ENCODE measurements at places on chromosomes 6 and 20.

- DNase-seq, result no peak
Observed at GRCh38 chr6:139891471-139891870, 517.0 kb upstream of the CITED2 start.

DNA sequence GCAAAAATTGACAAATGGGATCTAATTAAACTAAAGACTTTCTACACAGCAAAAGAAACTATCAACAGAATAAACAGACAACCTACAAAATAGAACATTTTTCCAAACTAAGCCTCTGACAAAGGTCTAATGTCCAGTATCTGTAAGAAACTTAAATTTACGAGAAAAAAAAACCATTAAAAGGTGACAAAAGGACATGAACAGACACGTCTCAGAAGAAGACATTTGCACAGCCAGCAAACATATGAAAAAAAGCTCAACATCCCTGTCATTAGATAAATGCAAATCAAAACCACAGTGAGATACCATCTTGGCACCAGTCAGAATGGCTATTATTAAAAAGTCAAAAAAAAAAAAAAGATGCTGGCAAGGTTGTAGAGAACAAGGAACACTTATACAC is 70.6 kb upstream of the GRIK2 start:
- no peak for DNase-seq

DNA sequence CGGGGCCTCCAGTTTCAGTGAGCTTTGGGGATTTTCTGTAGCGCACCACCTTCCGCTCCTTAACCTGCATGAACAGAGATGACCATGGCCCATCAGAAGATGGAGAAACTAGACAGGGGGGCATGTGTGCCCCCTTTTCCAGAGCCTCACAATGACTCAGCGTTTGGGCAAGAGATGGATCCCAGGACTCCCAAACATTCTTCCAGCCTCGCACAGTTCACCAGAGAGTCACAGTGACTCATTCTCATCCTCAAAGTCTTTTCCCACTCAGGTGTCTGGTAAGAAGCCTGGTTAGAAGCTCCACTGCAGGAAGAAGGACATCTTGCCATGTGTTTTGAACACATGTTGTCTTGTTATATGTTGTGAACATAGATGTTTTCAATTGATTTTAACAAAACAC is 76.2 kb upstream of the FRMD1 start:
- peak; percentile 2 for DNase-seq

GRCh38 chr20:50794846-50795634 is at the start of gene BCAS4:
BCAS4 (plus strand) TSS chr20:50795061; CDS start chr20:50795084, 23 bp downstream.
- peak; percentile 95 for DNase-seq

- DNase-seq, result peak; percentile 84
Observed at GRCh38 chr20:10924644-10925201, 250.9 kb upstream of the JAG1 start.

GRCh38 chr6:87356181-87356580 is 11.6 kb downstream of the C6orf163 start:
- DNase-seq, result no peak

DNA sequence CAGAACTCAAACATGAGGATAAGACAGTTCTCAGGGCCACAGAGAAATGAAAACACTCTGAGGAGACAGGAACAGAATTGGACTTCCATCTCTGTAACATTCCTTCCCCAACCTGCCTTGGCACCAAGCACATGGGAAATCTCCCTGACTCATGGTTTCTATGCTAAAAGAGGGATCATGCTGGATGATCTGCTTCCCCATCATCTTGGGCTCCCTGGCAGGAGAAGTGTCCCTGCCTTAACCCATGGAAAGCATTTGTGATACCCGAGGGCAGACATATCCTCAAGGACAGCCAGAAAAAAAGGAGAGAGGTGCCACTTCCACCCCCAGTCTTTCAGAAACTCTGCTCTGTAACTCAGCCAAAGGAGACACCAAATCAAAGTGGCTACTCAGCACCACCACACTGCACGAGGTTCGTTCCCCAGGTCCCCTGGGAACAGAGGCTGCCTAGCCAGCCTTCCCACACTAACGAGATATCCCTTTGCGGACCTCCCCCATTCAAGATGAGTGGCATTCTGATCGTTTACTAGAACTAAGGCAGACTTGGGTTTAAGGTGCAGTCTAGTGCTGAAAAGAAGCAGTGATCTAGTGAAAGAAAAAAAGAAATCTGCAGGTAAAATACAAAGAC is 34.8 kb downstream of the BLOC1S5 start:
- DNase-seq, result no peak

- peak; percentile 74 for DNase-seq
Observed at GRCh38 chr6:7920425-7920824, 9.8 kb upstream of the TXNDC5 start.

DNA sequence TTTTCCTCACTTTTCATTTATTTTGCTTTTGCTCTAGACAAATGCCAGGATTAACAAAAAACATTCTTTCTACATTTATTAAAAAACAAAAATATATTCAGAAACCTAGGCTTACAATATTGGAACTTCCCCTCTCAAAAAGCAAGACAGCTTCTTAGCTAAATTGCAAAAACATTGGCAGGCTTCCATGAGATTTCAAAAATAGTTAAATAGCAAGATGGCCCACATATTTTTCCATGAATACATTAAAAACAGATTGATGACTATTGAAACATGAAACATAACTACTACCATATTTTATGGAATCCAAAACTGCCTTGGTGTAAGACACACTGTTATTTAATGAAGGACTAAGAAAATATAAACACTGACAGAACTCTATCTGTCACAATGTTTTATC is 92.0 kb downstream of the LY86 start:
- no peak for DNase-seq

DNA sequence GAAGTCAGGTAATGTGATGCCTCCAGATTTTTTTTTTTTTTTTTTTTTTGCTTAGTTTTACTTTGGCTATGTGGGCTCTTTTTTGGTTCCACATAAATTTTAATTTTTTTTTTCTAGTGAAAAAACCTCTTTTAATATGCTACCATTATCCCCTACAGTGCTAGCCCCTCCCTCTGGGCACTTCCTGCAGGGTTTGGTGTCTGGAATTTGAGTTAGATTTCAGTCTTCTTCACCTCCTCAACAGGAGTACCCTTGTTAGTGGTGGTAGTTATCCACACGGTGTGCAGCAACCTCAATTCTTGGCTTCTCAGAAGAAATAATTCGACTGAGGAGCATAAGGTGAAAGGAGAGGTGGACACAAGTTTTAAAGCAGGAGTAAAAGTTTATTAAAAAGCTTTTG is 128.8 kb upstream of the SYNCRIP start:
- no peak for DNase-seq

GRCh38 chr20:44720621-44720996 is 5.4 kb downstream of the CCN5 start:
- DNase-seq, result peak; percentile 77

DNA sequence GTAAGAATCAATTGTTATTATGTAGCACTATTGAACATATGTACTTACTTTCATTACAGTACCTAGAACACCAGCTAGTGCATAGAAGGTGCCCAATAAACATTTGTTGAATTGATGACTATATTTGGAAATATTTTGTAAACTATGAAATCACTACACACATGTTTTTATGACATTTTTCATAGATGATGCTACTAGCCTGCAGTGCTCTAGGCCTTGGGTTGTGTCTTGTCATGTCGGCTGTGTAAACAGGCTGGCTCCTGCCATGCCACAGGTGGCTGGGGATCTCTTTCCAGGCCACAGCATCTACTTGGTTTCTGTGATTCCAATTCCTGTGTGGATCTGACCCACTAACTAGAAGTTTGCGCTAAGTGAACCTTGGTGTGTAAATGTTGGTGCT is 43.3 kb upstream of the EDN1 start:
- peak; percentile 41 for DNase-seq

DNA sequence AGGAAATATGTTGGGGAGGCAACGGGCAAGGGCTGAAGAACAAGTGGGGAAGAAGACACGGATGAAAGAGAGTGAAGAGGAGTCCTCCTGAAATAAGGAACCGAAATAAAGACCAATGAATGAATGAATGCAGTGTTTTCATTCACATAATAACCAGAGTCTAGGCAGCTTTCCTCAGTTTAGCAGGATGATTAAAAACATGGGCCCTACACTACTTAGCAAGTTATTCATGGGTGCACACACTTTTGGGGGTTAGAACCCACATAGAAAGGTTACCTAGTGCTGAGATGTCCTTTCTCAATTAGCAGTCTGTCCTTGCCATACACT is 5.9 kb upstream of the FUCA2 start:
- DNase-seq, result no peak

GRCh38 chr20:10404023-10404628 is 29.9 kb downstream of the MKKS start:
- no peak for DNase-seq

GRCh38 chr6:111087871-111088667 is 766 bp downstream of the SLC16A10 start:
- no peak for DNase-seq

DNA sequence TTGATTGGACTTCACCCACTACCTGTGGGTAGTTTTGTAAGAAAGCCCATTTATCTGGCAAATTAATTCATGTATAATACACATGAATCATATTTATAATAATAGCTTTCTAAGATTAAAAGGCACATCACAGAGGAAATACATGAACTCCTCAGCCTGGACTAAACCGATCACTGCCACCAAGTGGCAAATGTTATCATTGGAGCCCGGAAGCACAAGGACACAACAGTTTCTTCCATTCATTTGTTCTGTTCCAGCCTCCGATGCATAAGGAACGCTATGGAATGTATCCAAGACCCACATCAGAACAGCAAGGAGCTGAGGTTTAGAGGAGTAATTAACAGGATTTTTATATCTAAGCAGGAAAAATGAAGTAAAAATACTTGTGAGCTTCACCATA is 13.9 kb upstream of the IPCEF1 start:
- DNase-seq, result peak; percentile 47

DNA sequence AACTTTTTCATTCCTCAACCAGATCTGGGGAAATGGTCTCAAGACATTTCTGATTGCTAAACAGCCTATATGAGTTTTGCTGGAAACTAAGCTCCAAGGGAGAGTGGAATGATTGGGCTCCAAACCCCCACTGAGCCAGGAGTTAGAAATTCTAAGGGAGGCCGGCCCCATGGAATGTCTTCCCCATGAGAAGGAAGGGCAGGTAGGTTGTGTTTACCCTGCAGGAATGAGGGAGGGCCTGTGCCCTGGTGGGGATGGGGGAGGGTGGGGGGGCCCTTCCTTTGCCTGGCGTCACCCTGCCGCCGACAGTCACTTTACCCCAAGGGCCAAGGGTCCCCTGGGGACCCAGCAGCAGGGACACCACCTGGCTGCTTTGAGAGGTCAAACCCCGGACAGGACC is 298.9 kb downstream of the TFAP2C start:
- no peak for DNase-seq

- no peak for DNase-seq
Observed at GRCh38 chr6:165880686-165881085, 217.6 kb upstream of the PDE10A start.

DNA sequence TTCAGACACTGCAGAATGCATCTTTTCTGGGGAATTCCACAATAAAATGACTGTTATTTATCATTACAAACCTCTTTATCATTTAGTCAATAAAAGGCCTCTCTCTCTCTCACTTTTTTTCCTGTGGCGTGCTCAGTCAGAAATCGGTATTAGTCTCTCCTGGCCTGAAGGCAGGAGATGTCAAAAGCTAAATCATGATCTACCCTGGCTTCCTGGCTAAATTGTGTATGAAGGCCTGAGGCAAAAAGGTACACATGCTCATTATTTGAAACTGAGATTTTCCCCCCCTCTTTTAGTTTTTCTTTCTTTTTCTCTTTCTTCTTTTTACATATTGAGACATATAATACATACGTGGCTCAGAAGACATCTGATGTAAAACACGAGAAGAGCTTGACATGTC is 375.0 kb upstream of the SLC35B3 start:
- no peak for DNase-seq

GRCh38 chr20:40948465-40949267 is 80.0 kb upstream of the TOP1 start:
- peak; percentile 79 for DNase-seq

DNA sequence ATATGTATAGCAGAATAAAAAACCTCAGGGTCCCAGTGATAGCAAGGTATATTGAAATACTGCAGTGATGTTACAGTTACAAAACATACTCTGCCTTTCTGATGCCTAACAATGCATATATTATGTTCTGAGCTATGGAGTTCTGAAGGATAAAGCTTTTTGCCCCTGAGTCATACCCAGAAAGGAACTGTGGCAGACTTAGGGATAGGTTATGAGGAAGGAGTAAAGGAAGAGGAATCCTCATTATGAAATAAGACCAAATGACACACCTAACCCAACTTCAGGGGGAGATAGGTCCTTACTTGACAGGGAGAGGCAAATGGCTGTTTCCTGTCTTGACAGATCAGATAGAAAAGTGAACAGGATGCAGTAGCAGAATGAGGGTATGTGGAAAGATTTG is 940.6 kb upstream of the FLRT3 start:
- DNase-seq, result peak; percentile 66

- no peak for DNase-seq
Observed at GRCh38 chr6:74491844-74492374, 713.9 kb downstream of the COL12A1 start.

DNA sequence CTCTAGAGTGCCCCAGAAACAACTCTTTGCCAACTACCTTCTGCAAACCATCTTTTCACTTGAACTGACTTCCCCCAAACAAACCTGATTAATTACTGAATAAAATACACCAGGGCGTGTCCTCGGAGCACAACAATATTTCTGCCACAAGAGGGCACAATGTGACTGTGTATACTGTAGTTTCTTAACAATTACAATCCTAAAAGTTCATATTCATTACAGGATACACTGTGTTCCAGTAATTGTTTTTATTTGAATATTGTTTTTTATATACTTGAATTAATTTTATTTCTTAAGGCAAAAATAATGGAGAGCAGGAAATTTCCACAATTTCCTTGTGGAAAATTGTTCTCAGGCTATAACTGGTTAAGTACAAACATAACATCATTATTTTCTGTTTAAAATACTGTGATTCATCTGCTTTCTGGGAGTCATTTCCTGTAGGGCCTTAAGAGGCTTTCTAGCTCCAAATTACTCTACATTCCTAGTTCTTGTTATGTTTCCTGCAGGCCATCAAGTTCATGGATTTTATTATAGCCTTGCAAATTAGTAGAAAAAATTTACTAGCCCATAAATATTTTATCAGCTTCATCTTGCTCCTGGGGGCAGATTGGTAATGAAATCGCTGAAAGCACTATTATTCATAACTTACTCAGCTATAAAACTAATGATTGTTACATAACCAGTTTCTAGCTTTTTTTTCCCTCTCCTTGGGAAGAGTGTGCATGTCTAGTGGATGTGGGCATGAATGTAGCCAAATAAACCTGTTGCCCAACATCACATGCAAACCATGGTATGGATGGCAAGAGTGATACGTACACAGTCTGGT is 51.9 kb upstream of the SLC22A16 start:
- peak; percentile 95 for DNase-seq

DNA sequence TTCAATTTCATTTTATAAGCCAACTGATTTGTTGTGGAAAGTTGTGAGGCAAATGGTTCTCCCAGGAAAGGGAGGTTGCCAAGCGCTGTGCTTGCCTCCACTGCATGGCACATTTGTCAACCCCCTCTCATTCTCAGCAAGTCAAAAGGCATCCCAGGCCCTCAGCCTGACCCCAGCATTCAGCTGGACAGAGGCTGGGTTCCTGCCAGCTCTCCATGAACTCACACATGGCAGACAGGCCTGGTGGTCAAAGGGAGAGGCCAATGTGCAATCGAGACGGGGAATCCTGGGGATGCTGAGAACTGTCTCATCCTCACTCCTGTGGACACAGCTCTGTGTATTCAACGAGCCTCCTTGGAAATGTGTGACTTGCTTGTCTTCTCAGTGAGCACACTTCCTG is 106.0 kb upstream of the CDH4 start:
- DNase-seq, result no peak
